ENCODE measurements at places on chromosomes 6 and 20.
A peak's percentile ranks its signal among the peaks of the same experiment; 100 is the strongest.

GRCh38 chr6:161476711-161477110 lies 202.8 kb upstream of the AGPAT4 start:
- DNase-seq, result peak; percentile 97

DNA sequence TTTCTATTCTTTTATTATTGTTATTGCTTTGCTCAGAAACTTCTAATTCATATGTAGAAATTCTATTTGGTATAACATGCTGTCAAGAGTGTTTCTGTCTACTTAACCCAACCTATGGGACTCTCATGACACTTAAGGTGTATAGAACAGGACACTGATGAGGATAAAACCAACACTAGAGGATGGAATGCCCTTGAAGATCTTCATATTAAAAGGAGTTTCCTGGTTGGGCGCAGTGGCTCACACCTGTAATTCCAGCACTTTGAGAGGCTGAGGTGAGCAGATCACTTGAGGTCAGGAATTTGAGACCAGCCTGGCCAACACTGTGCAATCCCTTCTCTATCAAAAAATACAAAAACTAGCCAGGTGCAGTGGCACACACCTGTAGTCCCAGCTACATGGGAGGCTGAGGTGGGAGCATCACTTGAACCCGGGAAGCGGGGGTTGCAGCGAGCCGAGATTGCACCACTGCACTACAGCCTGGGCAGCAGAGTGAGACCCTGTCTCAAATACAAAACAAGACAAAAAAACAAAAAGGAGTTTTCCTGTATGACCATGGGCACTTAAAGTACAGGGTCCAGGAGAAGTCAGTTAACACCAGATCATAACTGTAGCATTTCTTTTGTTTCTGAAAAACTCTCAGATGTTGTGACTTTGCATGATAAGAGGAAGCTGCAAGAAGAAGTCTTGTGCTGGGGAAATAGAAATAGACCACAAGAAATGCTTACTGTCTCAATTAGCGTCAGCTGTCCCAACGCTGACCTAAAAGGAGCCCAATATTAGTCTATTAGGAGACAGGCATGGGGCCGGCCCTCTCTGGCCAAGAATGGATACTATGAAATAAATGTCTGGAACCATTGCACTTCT lies 38.9 kb upstream of the CD2AP start:
- DNase-seq, result no peak

DNA sequence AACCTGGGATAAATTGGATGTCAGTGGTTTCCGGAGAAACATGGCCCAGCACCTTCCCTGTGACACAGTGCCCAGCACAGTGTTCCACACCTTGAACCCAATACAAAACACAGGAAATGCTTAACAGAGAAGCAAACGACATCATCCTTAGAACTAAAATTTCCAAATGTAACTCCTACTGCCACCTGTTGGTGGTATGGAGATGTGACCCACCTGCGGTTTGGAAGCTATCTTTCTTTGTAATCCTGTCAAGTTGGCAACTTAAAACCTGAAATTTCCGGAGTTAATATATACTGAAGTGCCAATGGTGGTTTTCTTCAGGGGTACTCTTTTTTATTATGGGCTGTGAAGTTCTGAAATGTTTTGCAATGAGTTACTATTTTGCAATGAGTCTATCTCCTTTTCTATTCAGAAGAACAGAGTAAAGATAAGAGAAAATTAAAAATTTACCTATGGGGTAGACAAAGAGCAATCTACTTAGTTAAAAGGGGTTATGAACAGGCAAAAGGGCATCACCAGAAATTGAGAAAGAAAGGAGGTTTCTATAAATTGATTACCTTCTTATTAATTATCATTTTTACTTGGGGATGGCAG lies 658.8 kb downstream of the PTPRT start:
- no peak for DNase-seq

- DNase-seq, result no peak
Observed at GRCh38 chr20:32116079-32116521, 6.6 kb downstream of the TM9SF4 start.

DNA sequence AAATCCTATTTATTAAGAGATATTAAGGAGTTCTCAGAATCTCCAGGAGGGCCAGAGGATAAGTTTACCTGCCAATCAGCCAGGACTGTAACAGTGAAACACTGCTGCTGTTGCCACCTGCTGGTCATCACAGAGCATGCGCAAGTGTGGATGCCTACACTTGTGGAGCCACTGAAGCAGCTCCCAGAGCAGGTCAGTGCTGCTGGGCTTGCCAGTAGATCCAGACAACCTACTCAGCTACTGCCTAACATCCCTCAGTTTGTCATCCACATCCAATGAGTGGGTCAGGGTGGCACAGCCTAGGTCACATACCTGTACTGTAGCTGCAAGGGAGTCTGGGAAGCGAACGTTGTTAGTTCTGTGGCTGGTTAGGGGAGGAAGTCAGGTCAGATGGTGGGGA lies 18.3 kb upstream of the NHSL1 start:
- no peak for DNase-seq

DNA sequence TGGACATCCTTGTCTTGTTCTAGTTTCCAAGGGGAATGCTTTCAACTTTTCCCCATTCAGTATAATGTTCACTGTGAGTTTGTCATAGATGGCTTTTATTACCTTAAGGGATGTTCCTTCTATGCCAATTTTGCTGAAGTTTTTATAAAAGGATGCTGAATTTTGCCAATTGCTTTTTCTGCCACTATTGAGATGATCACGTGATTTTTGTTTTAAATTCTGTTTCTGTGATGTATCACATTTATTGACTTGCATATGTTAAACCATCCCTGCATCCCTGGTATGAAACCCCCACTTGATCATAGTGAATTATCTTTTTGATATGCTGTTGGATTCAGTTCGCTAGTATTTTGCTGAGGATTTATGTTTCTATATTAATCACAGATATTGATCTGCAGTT lies 130.6 kb upstream of the TAB2 start:
- DNase-seq, result no peak

Data from astrocyte (in vitro differentiated cells and primary cell).